ENCODE measurements at places on chromosomes 2 and 18.

DNA sequence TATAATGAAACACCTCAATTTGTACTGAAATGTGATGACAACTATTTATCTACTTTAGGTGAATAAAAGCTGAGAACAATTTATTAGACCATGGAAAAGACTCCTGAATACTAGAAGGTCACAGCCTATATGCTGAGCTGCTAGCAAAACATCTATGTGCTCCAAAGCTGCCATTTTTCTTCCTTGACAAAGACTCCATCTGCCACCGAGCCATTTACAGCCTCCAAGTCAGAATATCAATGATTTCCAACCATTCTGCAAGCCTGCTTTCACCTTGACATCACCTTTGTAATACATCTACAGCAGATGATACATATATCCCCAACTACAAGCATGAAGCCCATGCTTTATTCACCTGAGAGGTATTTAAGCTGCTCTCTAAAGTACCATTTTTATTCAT lies 84.9 kb downstream of the BAZ2B start:
- DNase-seq = no peak

- peak; percentile 84 for DNase-seq
Observed at GRCh38 chr2:176187899-176188773, at the start of gene HOXD1. TSS of gene HOXD1 (plus strand) at chr2:176188668. CDS start at chr2:176188802, 134 bp downstream.

DNA sequence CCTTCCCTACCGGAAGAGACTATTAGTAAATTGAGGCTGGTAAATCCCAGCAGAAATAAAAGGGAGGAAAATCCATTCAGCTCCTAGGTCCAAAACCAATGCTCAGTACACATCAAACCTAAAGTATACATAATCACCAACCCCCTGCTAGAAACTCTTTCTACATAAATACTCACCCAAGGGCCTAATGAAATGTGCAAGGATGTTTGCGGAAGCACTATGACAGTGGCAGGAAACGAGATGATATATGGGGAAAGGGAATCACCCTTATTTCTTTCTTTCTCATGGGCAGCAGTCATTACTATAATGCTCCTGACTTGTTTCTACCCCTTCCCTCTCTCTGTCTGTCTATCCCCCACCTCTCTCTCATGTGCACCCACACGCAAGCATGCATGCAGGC lies 1.3 kb upstream of the SCTR start:
- no peak for DNase-seq

GRCh38 chr2:162328424-162329157 lies 10.1 kb upstream of the IFIH1 start:
- DNase-seq = no peak

- no peak for DNase-seq
Observed at GRCh38 chr18:5900262-5900661, 4.9 kb upstream of the TMEM200C start.

DNA sequence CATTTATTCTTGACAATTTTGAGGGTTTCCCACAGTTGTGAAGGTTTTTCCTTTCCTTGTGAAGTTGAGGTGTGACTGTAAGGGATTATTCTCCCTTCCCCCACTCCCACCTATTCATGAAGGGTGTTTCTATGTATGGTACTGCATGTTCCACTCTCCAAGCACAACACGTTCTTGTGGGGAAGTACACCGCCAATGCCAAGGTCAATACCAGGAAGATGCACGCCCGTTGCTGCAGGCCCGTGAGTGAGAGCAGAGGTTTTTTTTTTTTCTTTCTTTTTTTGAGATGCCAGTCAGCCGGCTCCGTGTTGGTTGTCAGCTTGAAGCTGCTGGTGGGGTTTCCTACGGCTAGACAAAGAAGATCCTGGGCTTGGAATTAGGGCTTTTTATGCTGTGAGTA lies 38.6 kb upstream of the EPHA4 start:
- no peak for DNase-seq

- DNase-seq = no peak
Observed at GRCh38 chr2:86794861-86795260, 4.1 kb upstream of the CD8A start.
